ENCODE measurements at places on chromosomes 2 and 18.

DNA sequence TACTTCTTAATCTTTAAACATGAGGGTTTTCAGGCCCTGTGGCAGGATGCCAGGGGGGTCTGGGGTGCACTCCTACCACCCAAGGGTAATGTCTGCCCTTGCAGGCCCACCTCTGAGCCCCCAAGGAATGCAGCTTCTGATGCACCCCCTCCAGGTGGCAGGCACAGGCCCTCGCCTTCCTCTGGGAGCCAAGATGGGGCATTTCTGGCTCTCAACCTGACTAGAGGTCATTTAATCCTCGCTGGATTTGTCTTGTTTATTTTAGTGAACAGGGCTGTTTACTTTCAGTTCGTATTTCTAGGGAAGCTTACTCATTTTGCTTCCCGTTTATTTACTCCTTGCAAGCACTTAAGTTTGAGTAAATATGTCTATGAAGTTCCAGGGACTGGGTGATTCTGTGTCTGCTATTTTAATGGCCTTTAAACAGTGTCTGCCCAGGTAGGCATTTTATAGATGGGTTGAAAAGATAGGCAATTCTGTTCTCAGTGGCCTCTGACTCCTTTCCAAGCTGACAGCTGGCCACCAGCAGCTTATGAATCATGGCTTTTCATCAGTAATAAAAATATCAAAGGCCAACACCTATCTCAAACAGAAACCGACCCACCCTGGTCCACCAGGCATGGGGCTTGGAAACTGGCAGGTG lies 11.1 kb upstream of the DNPEP start:
- no peak for DNase-seq

GRCh38 chr2:137187216-137187615 lies 421.9 kb downstream of the THSD7B start:
- no peak for DNase-seq

DNA sequence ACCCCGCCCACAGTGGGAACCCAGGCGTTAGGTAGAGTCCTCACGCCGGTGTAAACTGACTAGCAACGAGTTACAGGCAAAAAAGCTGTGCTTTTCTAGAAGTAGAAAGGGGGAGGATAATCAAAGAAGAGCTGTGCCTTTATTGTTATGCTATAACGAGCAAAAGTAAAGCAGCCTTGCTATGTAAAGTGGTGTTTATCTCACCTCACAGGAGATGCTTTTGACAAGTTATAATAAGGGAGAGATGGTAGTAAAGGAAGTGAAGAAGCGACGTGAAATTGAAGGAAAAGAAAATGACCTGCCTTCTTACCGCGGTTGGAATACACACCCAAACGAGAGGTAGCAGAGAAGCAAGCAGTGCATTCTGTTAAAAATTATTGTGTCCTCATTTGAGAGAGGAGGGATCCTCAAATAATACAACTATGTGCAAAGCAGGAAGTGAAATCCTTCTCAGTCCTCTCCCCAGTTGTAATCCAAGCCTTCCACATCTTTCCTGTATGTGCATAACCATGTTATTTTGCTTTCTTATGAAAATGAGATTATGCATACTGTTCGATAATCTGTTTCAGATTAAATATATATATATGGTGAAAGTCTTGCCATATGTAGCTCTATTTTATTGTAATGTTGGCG lies 962 bp downstream of the TANK start:
- no peak for DNase-seq

GRCh38 chr2:10144771-10145518 lies 22.4 kb downstream of the RRM2 start:
- no peak for DNase-seq

- DNase-seq: no peak
Measured at GRCh38 chr2:44250376-44250775, 24.9 kb upstream of the SLC3A1 start.

DNA sequence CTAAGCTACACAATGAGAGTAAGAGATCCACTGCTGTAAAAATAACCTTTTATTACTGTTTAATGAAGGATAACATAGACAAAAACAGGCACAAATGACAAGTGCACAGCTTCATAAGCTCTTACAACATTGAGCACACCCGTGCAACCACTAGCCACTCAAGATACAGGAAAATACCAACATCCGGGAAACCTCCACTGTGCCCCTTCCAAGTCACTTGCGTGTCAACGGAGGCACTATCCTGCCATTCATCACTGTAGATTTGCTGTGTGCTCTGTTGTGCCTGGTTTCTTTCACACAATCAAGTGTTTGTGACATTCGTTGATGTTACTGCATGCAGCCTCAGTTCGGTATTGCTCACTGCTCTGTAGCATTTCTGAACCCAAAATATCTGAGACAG lies 292.9 kb upstream of the MYT1L start:
- DNase-seq: no peak

- DNase-seq: no peak
Measured at GRCh38 chr2:180184506-180184905, 177.4 kb upstream of the CWC22 start.

DNA sequence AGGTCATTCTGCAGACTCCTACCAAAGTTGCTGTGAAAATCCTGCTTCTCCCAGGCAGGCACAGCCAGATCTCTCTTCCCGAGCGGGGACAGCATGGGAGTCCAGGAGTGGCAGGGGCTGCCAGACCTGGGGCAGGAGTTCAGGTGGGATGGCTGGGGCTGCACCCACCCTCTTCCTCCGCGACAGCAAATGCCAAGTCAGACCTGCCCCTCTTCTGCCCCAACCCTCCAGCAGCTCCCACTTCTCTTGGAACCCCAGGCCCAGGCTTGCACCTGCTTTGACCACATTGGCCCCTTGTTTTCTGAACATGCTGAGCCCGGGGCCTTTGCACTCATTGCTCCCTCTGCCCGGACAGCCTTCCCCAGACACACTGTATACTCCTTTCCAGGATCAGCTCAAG lies 288.2 kb upstream of the HS6ST1 start:
- DNase-seq: no peak

DNA sequence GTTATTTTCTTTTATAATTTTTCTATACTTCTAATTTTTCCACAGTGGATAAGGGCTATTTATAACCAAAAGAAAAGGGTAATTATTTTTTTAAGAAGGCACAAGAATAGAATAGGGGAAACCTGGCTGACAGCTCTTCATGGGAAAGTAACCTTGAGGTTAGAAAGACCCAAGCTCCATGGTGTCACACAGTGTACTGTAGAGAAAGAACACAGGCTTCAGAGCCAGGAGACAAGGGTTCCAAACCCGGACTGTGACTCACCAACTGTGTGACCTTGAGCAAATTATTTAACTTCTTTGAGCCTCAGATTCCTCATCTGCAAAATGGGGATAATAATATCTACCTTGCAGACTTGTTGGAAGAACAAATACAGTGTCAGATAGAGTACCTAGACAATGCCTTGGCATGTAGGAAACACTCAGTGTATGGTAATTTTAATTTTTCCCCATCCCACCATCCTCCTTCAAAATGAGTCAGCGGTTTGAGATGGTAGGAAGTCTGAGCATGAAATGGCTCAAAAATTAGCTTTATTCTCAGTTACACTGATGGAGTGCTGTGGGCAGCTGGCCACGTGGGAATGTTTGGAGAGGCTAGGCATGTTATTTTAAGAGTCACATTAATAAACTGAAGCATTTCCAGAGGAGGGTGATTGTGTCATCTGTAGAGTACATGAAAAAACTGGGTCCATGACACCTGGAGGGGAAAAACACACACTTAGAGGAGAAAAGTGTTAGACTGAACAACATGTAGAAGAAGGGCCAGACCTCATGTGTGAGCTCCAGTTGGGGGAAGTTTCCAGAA lies 36.7 kb downstream of the TMEM37 start:
- DNase-seq: no peak

GRCh38 chr2:189362283-189362682 lies 79.0 kb upstream of the WDR75 start:
- no peak for DNase-seq

DNA sequence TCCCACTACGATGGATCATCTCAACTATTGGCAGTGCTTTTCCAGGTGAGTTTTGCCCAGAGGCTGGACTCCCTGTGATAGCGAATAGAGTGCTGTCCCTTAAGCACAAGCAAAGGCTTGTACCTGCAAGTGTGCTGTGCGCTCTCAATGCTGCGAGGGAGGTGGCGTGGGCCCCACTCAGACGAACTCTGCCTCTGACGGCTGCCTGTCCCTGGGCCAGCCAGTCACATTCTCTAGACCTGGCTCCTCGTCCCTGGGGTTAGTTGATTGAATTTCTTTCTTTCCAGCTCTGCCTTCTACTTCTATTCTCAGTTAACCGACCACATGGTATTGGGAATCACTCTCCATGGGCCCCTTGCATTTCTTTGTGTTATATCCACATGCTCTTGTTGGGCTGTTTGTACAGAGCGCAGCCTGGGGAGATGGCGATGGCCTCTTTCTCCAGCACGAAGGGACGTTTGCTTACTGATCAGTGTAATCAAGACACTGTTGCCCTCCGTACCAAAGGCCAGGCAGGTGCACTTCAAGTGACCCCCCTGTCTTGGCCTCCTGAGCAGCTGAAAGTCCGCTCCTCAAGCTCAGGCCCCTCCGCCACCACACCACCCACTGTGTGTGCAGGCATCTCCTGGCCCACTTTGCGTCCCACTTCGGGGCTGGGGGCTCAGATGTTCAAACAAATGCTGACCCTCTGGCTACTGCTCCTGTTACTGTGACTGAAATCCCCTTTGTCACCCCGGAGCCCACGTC lies 151.3 kb downstream of the ZNF236 start:
- no peak for DNase-seq

- no peak for DNase-seq
Measured at GRCh38 chr2:76455910-76456309, 745.2 kb upstream of the GCFC2 start.

GRCh38 chr2:10173258-10174005 lies 50.9 kb downstream of the RRM2 start:
- no peak for DNase-seq

- no peak for DNase-seq
Measured at GRCh38 chr2:20436716-20437470, 10.0 kb upstream of the RHOB start.

DNA sequence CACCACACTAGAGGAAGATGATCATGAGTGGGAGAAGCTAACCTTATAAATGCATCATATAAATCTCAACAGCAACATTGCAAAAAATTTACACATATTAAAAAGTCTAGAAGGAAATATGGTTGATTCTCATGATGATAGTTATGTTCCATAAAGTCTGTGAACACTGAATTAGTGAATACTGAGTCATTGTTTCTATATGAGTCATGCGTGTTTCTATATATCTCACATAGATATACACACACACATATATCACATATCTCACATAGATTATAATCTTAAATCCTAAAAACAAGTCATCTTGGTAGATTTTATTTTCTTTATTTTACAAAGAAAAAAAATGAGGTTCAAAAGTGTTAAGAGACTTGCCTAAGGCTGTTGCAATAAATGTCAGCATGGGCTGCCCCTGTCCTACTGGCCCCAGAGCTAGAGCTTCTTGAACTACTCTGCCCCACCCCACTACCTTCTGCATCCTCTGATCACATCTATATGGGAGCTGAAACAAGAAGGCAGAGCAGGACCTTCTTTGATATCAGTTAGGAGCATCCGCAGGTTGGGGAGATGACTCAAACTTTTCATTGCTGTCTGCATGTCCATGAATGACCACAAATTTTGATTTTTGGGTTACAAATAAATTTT lies 81.8 kb upstream of the ADAM23 start:
- DNase-seq: no peak

- no peak for DNase-seq
Measured at GRCh38 chr2:207183506-207183905, 17.8 kb upstream of the KLF7 start.

- DNase-seq: no peak
Measured at GRCh38 chr2:178331474-178332432, 119.2 kb downstream of the PRKRA start.

DNA sequence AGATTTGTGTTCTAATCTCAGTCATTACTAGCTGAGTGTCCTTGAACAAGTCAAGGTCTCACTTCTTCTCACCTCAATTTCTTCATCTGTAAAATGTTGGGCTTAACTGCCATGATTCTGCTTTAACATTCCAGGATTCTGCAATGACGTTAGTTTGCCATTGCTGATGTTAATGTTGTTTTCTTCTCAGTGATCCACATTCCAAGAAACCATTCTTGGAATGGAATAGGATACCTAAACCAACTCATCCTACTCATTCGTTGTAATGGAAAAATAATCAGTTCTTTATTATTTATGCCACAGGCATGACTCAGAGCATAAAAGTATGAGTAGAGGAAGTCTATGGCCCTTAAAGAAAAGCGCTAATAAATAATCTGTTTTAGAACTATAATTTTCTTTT lies 140.2 kb upstream of the ETAA1 start:
- no peak for DNase-seq

DNA sequence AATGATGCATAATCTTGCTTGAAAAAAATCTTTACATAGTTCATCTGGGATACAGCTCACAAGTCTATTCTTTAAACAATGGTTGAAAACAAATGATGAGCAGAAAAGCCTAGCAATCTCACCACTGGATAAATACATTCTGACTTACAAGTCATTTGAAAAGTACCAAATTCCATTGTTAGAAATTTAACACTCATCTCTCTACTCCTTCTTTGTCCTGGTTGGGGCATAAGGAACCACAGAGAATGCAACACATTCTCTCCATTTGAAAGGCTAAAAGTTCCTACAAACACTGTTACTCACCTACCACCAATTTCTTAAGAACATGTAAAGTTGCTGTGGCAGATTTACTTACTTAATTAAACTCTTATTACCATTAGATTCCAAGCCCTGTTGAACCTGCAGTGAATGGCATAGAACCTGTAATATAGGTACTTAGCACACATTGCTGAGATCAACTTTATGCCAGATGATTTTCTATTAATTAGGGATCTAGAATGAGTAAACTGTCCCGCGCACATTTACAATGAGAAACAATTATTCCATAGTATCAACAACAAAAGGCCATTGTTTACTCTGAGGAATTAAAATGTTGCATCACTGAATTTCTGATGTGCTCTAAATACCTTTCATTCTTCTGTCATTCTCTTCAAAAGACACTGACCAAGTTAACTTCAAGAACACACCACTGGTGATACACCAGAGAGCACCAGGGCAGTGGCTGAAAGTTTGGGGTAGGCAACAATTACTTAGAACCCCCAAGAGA lies 69.6 kb downstream of the CABYR start:
- DNase-seq: peak; percentile 21
